Stimulated activated CD8-positive, alpha-beta memory T cell treated with anti-CD3 and anti-CD28 coated beads, Interleukin-4, amount 100 ng/mL, for 1 hour (primary cell): ENCODE measurements at places on chromosomes 7 and 10.

DNA sequence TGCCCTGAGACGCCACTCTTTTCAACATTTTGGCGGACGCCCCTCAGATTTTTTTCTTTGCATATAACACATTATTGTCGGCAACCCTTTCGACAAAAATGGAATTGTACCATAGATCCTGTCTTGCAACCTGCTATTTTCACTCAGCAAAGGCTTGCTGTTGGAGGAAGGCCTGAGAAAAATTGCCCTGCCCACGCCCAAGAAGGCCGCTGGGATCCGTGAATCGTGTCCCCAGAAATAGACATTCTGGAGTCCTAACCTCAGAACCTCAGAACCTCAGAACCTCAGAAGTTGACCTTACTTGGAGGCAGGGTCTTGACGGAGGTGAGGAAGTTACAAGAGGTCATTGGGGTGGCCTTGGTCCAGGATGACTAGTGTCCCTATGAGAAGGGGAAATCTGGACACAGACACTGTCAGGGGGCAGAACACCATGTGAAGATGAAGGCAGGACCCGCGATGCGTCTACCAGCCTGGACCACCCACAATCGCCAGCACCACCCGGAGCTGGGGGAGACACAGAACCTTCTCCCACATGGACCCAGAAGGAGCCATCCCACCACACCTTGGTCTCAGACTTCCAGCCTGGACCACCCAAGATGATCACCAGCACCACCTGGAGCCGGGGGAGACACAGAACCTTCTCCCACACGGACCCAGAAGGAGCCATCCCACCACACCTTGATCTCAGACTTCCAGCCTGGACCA lies 19.1 kb upstream of the DNAAF5 start:
- no peak for DNase-seq

GRCh38 chr10:60800918-60801317 lies 22.6 kb downstream of the CDK1 start:
- DNase-seq: no peak

DNA sequence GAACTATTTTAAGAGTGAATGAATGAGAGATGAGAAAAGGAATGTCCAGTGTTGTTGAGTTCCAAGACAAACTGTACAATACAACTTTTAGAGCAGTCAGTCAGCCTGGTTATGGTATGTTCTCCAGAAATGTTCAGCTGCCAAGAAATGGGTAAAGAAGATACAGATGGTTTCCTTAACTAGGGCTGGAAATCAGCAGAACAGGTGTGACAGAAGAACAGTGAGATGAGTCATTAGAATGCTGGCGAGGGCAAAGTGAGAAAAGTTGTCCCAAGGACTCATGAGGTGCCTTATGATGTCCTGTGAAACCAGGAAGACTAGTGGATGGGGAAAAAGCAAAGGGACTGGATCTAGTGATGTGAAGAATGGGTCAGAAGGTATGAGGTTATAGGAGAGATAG lies 20.8 kb upstream of the SEPTIN7 start:
- DNase-seq: no peak

GRCh38 chr10:51250278-51250920 lies 176.1 kb downstream of the PRKG1 start:
- no peak for DNase-seq

- DNase-seq: no peak
Measured at GRCh38 chr7:18656362-18656761, 160.8 kb downstream of the HDAC9 start.

DNA sequence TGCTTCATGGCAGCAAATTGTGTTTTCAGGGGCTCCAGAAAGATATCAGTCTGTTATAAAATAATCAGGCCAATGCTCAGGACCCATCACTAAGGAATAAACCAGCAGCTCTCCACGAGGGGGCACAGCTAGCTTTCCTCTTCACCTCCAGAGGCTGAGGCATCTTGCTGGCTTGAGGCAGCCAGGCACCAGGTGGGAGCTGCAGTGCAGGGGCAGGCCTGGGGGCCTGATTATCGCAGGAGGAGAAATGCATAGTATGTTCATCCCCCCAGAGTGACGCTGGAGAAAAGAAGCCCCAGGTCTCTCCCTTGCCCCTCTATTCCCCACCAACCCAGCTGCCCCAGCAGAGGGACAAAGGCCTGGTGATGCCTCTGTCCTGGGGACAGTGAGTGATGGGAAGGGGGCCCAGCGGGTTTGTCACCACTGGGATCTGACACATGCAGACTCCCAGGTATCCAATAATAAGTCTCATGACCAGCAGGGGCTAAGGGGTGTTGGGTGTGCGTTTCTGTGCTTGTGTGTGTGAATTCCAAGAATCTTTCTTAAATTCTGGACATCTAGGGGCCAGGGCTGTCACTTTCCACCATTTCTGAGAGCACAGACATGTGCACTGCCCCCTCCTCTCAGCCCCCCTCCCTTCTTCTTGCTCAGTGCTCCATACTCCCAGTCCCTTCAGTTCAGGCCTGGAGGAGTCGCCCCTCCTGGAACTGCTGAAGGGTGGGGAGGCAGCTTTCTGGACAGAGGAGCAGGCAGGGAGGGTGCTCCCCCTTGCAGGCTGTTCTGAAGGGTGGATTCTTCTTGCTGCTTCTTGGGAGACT lies 128.1 kb upstream of the FAM20C start:
- DNase-seq: no peak

DNA sequence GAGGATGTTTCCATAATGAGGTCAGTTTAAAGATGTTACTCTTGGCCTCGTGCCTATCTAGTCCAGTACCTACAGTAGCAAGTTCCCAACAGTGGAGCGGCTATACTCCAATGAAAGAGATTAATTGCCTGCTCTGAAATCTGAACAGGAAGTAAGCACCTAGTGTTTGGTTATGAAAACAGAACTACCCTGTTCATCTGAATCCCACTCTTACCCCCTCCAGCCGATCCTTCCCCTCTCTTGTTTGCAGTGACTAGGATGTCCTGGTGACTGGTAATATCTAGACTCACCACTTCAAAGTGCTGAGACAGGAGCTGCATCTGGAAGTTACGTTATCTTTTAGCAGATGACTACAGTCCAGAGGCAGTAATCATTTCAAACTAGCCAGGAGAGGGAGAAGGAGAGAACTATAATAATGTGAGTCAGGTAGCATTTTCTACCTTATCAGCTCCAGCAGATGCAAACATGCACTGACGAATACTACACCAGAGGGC lies 666.7 kb upstream of the NRP1 start:
- no peak for DNase-seq

GRCh38 chr10:34195364-34196057 lies 619.6 kb downstream of the PARD3 start:
- no peak for DNase-seq

DNA sequence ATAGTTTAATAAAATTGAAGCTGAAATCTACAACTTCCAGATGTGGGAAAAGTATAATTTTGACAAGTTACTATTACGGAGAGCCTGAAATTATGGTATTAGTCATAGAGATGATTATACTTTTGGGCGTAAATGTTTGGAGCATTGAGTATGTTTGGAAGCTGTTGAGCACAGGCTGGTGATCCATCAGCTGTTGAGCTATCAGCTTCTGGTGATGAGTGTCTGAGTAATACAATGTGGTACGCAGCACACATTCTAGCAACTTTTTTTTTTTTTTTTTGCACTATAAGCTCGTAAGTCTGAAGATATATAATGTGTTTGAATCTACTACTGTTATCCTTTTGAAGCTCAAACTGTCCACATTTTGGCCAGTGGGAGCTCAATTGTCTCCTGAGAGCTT lies 123.4 kb downstream of the ATE1 start:
- no peak for DNase-seq

DNA sequence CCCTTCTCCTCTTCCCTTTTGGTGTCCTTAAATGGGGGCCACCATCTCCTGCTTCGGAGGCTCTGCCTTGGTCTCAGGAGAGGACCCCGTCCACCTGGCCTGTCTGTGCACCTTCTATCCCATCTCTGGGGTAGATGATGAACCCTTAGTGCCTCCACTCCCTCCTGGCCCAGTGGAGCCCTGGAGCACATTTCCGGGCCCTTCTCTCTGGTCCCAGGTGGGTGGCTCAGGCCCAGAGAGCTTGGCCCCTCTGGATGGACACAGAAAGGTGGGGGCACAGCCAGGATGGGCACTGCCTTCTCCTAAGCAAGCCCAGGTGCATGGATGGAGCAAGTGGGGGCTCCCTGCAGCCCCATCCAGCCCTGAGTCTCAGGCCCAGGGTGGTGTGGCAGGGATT lies 121.4 kb upstream of the RET start:
- DNase-seq: no peak

GRCh38 chr10:131772441-131772840 lies 128.4 kb upstream of the PPP2R2D start:
- DNase-seq: no peak

DNA sequence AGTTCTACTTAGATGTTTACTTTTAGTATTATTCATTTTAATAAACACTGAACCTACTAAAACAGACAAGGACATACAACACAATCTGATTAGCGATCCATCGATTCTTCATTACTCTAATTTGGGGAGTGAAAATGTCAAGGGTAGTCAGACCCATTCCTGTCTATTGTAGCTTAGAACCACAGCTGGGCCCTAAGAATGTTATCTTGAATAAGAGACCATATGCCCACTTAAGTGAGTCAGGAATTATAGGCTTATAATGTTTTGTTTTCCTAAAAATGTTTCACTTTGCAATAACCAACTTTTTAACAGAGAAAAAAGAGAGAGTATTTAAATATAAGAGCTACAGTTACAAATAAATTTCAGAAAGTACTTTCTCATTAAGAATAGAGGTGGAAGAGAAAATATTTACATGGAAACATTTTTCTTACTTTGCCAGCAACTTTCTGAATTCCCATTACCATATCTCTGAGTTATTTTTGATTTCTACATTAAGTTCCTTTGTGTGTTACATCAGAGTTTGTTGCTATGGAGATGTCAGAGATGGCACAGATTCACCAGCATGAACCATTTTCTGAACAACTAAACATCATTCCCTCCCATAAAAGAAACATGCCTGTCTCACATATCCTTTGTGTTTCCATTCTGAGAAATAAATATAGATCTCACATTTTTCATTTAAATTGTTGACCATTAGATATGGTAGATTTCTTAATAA lies 75.4 kb upstream of the SLC13A1 start:
- DNase-seq: no peak

- no peak for DNase-seq
Measured at GRCh38 chr10:132443983-132444876, 47.2 kb downstream of the PWWP2B start.

DNA sequence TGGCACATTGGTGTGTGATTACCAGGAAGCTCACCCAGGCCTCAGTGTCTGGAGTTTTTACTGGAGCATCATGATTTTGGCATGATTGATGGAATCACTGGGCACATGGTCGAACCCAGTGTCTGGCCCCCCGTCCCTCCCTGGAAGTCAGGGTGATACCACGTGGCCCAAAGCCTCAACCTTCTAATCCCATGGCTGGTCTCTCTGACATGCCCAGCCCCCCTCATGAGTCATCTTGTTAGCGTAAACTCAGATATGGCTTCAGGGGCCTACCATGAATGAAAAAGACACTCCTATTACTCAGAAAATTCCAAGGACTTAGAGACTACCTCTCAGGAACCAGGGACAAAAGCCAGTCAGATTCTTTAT lies 109.3 kb downstream of the GRK5 start:
- no peak for DNase-seq

- no peak for DNase-seq
Measured at GRCh38 chr10:101080933-101081931, 19.4 kb downstream of the KAZALD1 start.

- DNase-seq: no peak
Measured at GRCh38 chr10:124802313-124802675, 675 bp downstream of the ABRAXAS2 start.

DNA sequence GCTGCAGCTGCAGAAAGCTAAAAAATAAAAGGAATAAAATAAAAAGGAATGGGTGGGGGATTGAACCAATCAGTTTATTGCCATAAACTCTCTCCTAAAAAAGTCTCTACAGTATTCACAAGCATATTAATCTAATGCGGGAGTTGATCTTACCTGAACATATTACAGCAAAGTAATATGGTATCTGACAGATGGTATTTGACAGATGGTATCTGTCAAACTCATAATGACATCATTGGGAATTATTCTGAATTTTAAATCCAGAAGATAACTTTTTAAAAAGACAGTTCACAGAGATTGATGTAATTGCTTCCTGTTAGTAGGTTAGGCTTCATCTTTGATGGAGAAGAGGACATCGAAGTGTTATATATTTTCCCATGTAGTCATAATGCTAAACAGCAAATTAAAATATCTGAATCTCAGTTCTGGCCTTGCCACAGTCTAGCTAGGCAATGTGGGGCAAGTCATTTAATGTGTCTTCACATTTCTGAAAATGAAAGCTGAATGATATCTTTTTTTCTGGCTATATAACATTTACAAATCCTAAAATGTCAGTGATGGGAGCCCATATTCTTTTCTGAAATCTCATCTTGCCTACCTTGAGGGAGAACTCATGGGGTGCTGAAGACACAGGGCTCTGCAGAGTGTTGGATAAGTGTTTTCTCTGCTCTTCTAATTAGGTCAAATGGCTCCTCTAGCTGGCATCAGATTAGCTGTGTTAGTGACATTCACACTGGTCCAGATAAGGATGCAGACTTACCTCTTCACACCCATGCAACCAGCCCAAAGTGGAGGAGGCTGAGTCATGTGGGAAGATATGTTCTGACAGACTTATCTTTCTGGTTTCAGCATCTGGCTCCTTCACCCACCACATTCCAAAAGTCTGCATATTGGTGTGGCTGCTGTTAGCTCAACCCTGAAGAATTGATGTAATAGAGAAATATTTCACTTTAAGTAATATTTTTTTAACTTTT lies 2.1 kb upstream of the LIPM start:
- DNase-seq: no peak

DNA sequence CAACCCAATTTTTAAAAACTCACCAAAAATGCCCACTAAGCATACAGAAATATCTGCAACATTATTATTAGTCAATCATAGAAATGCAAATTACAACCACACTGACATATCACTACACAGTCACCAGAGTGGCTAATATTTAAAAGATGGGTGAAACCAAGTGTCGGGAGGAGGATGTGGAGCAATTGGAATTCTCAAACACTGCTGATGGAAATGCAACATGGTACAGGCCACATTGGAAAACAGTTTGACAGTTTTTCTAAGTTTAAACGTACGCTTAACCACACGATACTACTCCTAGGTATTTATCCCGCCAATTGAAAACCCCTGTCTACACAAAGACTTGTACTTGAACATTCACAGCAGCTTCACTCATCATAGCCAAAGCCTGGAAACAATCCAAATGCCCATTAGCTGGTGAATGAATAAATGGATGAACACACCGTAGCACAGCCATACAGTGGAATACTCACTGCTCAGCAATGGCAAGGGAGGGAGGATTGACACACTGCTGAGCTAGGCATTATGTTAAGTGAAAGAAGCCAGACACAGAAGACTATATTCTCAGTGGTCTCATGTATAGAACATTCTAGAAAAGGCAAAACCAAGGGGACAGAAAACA lies 16.3 kb downstream of the GCK start:
- no peak for DNase-seq

GRCh38 chr10:102233997-102234396 lies 7.3 kb downstream of the PITX3 start:
- DNase-seq: no peak

- DNase-seq: no peak
Measured at GRCh38 chr10:72455889-72456595, 101.3 kb upstream of the DNAJB12 start.
